Neural progenitor cell (in vitro differentiated cells): ENCODE measurements at places on chromosomes 1 and 21.

GRCh38 chr1:174519844-174520243, 72.1 kb downstream of the GPR52 start:
- no peak overlapping the region for H3K4me3 ChIP-seq
- no peaks in the 10 kb centered on the region for H3K4me1 ChIP-seq
- no peak overlapping the region for H3K27ac ChIP-seq
- no peaks in the 10 kb centered on the region for H3K27me3 ChIP-seq
- DNase-seq, result no peak
- no peaks in the 10 kb centered on the region for H3K36me3 ChIP-seq

DNA sequence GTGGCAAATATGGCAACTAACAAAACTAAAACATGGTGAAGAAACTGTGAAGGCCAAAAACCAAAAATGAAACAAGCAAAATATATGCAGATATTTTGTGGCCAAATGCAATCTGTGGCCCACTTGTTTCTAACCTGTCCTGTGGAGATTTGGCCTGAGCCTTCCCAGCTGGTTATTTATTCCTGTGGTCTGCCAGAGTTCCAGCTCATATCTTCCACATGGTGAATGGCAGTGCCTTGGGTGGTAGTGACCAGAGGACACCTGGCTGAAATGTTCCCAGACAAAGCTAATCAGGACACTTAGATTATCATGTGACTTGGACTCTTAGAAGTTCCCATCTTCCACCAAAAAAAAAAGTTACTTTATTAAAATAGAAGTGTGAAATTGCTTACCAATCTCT, 39.7 kb downstream of the RNASEL start:
- no peaks in the 10 kb centered on the region for H3K4me1 ChIP-seq
- no peak for DNase-seq
- no peak overlapping the region for H3K27ac ChIP-seq
- no peaks in the 10 kb centered on the region for H3K36me3 ChIP-seq

DNA sequence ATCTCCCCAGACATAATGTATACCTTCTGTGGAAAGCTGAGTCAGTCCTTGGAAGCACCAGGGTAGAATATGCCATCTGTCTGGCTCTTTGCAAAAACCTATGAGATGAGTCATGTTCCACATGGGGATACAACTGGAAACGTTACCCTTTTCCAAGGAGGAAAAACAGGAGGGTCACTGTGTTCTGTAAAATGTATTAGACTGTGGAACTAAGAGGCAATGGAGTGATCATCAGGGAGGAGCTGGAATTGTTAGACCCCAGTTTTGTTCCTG, 16.1 kb upstream of the PSMD4 start:
- no peaks in the 10 kb centered on the region for H3K4me1 ChIP-seq
- no peaks in the 10 kb centered on the region for H3K27me3 ChIP-seq
- DNase-seq, result no peak
- no peak overlapping the region for H3K4me3 ChIP-seq

GRCh38 chr1:69103705-69104385, 463.9 kb upstream of the LRRC7 start:
- no peak overlapping the region for H3K27ac ChIP-seq
- no peak overlapping the region for H3K4me3 ChIP-seq
- H3K4me1 ChIP-seq, result no peaks in the 10 kb centered on the region

DNA sequence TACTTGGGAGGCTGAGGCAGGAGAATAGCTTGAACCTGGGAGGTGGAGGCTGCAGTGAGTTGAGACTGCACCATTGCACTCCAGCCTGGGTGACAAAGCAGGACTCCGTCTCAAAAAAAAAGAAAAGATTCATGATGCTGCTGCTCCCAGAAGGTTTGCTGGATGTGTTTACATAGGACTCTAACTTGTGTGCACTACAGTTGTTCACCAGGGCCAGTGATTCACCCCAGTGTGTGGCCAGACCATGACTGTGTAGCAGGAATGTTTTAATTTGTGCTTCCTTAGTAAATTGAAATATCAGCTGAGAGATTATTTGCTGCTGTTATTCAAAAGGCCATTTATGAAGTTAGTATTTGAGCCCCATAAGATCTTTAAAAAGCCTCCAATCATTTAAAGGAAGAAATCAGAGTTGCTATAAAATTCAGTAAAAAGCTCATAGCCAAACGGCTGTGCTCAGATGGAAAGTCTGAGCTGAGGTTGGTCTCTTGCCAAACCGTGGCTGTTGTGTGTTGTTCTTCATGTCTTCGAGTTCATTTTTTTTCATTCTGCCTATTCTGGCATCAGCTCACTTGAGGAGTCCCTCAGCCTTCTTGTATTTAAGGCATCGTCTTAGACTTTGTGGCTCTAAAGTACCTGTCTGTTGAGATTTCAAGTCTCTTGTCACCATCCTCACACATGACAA, 18.1 kb upstream of the PGD start:
- DNase-seq, result no peak
- H3K4me1 ChIP-seq, result peaks cover 4% of the 10 kb centered on the region
- H3K27ac ChIP-seq, result no peak overlapping the region
- H3K4me3 ChIP-seq, result no peak overlapping the region

GRCh38 chr1:27225621-27226020, 8.8 kb upstream of the WDTC1 start:
- H3K27ac ChIP-seq, result no peak overlapping the region
- no peak overlapping the region for H3K4me3 ChIP-seq
- H3K27me3 ChIP-seq, result no peaks in the 10 kb centered on the region
- DNase-seq, result no peak

- no peak overlapping the region for H3K27ac ChIP-seq
- H3K36me3 ChIP-seq, result no peaks in the 10 kb centered on the region
- no peaks in the 10 kb centered on the region for H3K4me1 ChIP-seq
- H3K4me3 ChIP-seq, result no peak overlapping the region
Observed at GRCh38 chr1:181789395-181789794, 272.1 kb downstream of the ZNF648 start.

GRCh38 chr1:35577071-35577998, 4.2 kb downstream of the TFAP2E start:
- H3K27ac ChIP-seq, result no peak overlapping the region
- peak overlapping the region; percentile 41 for H3K4me3 ChIP-seq
- H3K27me3 ChIP-seq, result peaks cover 80% of the 10 kb centered on the region
- no peaks in the 10 kb centered on the region for H3K36me3 ChIP-seq
- peak; percentile 42 for DNase-seq
- H3K4me1 ChIP-seq, result peaks cover 13% of the 10 kb centered on the region

DNA sequence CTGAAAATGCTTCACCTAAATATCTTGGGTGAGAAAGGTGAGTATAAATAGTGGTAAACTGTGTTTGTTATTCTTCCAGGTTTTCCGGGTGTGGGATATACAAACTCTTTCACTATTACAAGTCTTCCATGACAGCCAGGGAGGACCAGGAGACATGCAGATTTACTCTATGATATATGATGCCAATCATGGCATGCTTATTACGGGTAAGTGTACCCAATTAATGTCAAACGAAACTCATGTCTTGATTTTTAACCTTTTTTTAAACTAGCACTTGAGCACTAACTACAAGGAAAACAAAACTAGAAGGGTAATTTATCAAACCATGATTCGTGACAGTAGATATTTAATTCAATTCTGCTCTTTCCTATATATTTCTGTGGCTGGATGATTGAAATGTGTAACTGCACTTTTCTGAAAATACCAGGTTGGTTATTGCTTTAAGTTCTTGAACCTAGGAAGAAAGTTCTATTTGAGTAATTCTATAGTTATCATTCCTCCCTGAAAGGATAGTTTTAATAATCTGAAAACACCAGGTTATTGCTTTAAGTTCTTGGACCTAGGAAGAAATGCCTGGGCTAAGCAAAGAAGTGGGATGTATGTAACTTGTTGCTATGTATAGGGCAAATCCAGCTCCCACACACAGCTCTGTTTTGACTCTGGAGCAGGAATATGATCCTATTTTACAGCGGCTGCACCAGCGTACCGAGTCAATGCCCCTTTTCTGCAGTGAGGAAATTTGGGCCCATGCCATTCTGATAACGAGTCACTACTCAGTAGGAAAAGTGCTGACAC, 86.4 kb downstream of the WDR64 start:
- H3K4me1 ChIP-seq, result no peaks in the 10 kb centered on the region
- H3K36me3 ChIP-seq, result no peaks in the 10 kb centered on the region
- H3K27me3 ChIP-seq, result no peaks in the 10 kb centered on the region
- no peak overlapping the region for H3K27ac ChIP-seq

DNA sequence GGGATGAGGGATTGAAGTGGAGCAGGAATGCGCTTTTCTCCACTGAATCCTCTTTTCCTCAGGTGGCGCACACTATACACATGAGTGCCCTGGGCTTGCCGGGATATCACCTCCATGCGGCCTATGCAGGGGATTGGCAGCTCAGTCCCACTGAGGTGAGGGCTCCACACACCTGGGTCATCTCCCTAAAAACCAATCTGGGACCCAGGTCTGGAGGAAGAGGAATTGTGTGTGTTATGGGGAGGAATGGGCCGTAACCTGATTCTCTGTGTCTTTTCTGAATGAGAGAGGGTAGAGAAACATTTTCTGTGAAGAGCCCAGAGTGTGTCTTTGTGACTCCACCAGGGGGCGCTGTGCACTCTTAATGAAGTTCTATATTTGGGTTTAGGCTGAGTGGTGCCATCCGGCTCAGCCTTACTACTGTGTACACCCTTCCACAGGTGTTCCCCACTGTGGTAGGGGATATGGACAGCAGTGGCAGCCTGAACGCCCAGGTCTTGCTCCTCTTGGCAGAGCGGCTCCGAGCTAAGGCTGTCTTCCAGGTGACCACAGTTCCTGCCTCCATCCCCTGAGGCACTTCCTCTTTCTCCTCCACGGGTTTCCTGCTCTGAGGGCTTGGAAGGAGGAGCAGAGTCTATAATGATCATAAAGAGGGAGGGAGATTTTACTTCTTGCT, 1.5 kb downstream of the TOMM40L start:
- DNase-seq, result peak; percentile 91
- no peaks in the 10 kb centered on the region for H3K27me3 ChIP-seq
- no peaks in the 10 kb centered on the region for H3K36me3 ChIP-seq
- H3K4me1 ChIP-seq, result peaks cover 9% of the 10 kb centered on the region
- peak overlapping the region; percentile 70 for H3K4me3 ChIP-seq

GRCh38 chr21:19120591-19120990, 717.0 kb upstream of the TMPRSS15 start:
- peaks cover 7% of the 10 kb centered on the region for H3K36me3 ChIP-seq
- H3K27me3 ChIP-seq, result no peaks in the 10 kb centered on the region
- H3K27ac ChIP-seq, result no peak overlapping the region
- H3K4me3 ChIP-seq, result no peak overlapping the region
- DNase-seq, result no peak

DNA sequence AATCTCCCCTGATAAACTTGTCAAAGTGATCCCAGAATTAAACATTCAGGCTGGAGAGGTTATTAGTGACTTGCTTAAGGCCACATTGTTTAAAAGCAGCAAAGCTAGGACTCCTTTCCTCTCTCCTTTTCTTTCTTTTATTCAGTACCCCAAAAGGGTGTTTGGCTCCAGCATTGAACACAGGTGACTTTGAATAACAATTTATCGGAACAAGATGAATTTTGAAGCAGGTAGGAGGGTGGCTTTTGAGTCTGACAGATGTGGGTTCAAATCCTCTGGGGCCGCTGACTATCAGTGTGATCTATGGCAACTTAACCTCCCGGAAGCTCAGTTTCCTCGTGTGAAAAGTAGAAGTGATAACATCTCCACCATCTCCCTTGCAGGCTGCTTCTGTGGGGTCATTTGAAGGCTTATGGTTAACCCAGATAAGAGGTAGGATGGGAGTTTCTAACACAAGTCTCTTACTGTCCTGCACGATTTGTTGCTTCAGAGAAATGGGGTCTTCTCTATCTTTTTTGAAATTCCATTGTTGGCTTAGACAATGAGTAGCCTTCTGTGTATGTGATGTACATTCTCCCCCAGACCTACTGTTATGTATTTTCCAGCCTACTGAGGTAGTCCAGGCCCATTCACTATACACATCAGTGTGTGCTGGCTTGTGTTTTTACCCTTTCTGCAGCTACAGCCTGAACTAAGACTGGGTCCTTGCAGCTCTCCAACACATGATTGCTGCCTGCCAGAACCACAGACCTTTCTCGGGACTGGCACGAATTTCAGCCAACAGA, 29.0 kb downstream of the JUN start:
- H3K27me3 ChIP-seq, result no peaks in the 10 kb centered on the region
- H3K4me3 ChIP-seq, result no peak overlapping the region
- DNase-seq, result no peak
- no peaks in the 10 kb centered on the region for H3K36me3 ChIP-seq
- no peak overlapping the region for H3K27ac ChIP-seq
- no peaks in the 10 kb centered on the region for H3K4me1 ChIP-seq

DNA sequence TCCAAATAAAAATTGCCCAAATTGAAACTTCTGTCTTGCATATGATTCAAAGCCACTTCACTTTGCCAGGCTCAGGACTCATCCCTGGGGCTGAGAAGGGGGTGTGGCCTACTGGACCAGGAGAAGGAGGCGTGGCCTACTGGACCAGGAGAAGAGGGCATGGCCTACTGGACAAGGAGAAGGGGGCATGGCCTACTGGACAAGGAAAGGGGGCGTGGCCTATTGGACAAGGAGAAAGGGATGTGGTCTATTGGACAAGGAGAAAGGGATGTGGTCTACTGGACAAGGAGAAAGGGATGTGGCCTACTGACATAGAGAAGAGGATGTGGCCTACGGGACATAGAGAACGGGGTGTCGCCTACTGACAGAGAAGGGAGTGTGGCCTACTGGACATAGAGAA, 405.3 kb downstream of the RRAGC start:
- no peak overlapping the region for H3K27ac ChIP-seq
- peaks cover 31% of the 10 kb centered on the region for H3K4me1 ChIP-seq
- H3K27me3 ChIP-seq, result no peaks in the 10 kb centered on the region
- no peak overlapping the region for H3K4me3 ChIP-seq
- H3K36me3 ChIP-seq, result no peaks in the 10 kb centered on the region

DNA sequence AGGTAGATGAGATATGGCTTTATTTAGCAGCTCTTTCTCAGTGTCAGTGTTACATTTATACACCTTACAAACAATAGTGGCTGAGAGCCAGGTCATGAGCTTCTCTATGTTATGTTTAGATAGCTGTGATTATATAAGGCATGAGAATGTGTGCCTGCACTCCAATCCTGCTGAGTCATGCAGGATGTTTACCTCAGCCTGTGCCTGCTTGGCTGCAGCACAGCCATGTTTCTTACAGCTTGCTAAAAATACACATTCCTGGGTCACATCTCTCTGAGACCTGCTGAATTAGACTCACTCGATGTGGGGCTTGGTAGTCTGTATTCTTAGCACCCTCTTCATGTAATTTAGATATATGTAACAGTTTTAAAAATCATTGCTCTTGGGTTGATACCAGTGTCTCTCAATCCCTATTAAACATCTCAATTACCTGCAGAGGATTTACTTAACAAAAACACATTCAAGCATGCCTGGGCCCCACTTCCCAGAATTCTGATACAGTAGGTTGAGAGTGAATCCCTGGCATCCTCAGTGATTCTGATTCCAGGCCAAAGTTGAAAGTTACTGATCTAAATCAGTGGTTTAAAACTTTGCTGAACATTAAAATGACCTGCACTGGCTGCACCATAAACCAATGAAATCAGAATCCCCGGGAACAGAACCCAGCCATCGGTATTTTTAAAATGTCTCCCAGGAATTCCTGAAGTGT, 107.5 kb downstream of the GDAP2 start:
- no peaks in the 10 kb centered on the region for H3K27me3 ChIP-seq
- DNase-seq, result no peak
- no peak overlapping the region for H3K4me3 ChIP-seq
- no peaks in the 10 kb centered on the region for H3K36me3 ChIP-seq
- no peaks in the 10 kb centered on the region for H3K4me1 ChIP-seq
